ENCODE measurements at places on chromosomes 12 and 14. TPM values are rescaled to one million over a fixed set of nuclear protein-coding genes. Genes with fewer than 3 reads are reported as not detected.

Gene NELL2
- 0.35 TPM for polyA plus RNA-seq

Gene SLC15A5
- polyA plus RNA-seq = not detected

Gene WNT1
- polyA plus RNA-seq = not detected

Gene IAPP
- polyA plus RNA-seq = not detected

Gene IL31
- not detected for polyA plus RNA-seq

Gene BATF
- polyA plus RNA-seq = 0.56 TPM

Gene CD163L1
- polyA plus RNA-seq = 7.4 TPM

Gene OTX2
- not detected for polyA plus RNA-seq

DNA sequence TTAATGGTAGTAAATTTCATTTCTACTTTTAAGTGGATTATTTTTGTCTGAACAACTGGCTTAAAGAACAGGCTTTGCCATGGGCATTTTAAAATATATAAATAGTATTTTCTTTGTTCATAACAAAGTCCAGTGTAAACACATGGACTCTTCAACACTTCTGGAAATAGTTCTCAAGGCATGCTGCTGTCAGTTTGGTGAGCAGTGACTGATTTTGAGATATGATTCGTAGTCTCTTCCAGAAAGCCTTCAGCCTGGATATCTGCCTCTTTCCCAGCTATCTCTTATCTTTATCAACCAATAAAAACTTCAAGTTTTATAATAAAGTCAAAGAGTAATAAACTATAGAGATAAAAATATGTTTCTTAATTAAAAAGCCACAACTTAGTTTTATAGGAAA lies 110.7 kb downstream of the NAV3 start:
- no peak for DNase-seq

DNA sequence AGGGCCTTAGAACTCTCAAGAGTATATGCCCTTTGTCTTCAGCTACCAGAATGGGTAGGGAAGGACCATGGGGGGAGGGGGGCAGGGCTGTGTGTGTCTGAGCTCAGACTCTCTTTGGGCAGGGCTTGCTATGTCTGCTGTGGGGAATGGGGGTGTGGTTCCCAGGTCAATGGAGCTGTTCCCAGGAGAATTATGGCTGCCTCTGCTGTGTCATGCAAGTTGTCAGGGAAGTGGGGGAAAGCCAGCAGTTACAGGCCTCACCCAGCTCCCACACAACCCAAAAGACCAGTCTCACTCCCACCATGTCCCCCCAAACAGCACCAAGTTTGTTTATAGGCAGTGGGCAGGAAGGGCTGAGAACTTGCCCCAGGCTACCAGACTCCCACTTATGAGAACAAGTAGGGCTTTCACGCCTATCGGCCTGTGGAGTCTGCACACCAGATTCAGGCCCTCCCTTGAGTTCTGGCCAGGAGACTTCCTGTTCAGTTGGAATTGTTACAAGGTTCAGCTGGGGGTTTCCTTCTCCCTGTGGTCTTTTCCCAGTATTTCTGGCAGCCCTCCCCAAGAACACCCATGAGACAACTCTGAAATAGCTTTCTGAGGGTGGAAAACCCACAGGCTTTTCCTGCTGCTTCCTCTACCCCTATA lies 6.1 kb upstream of the SERPINA11 start:
- no peak for DNase-seq

- no peak for DNase-seq
These were observed 2.3 kb downstream of the SETD1B start for GRCh38 chr12:121806009-121806545.

- DNase-seq = no peak
These were observed 35.1 kb downstream of the EIF2S3B start for GRCh38 chr12:10540776-10541205.

DNA sequence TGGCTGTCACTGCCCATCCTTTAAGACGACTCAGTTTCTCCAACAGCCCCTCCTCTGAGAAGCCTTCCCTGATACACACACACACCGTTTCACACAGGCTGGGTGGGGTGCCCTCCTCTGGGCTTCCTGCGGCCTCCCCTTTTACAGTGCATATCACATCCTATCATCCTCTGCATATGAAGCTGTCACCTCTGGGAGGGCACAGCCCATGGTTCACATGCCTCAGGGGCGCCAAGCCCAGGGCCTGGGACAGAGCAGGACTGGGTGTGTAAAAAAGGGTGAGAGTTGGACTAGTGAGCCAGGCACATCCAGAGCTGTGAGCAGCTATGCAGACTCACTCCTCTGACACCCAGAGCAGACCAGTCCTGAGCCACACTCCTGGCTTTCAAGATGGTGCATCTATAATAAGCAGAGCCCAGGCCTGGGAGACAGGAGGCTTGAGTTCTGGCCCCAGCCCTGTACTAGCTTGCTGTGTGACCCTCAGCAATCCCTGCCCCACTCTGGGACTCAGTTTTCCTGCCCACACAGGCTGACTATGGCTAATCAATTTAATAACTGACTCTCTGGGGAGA lies 62.6 kb downstream of the LGMN start:
- no peak for DNase-seq

All from forelimb muscle (tissue), 1 donor.